ENCODE measurements at places on chromosomes 2 and 18.

DNA sequence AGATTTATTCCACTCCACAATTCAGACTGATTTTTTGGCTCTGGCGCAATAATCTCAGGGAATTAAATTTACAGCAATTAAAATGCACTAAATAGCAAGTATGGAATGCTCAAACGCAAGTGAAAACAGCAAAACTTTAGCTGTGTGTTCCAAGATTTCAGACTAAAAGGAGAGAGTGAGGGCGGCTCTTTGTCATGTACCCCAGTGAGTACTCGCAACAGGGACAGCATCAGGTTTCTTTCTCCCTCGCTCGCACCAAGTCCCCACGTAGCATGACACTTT is 1.1 kb downstream of the ROCK2 start:
- no peak for DNase-seq

DNA sequence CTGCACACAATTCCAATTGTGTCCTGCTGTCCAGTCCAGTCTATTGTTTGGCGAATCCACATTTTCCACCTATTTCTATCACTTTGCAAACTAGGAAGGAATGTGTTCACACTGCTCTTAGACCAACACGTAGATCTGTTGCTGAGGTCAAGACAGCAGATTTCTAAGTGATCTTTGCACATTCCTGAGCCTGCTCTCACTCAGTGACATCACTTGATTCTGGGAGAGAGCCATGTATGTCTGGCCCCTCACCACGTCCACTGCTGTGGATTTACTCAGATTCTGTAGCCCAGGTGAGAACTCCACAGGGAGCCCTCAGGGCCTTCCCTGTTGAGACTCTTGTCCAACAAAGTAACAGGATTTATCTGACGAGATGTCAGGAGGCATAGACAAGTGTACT is 317.2 kb downstream of the TSN start:
- no peak for DNase-seq

GRCh38 chr2:6423944-6424343 is 441.8 kb downstream of the CMPK2 start:
- DNase-seq = no peak

GRCh38 chr2:39188960-39189494 is 54.7 kb downstream of the CDKL4 start:
- DNase-seq = no peak

DNA sequence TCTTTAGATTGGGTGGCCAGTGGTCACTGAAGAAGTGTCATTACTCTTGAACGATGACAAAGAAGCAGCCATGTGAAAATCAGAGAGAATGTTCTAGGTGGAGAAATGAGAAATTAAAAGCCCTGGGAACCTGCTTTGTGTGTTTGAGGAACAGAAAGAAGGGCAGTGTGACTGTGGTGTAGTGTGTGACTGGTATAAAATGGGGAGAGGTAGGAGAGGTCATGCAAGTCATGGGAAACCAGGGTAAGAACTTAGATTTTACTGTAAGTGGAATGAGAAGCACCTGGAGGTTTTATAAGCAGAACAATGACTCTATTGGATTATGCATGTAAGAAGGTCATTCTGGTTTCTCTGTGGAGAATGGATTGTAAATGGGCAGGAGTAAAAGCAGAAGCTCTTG is 12.2 kb downstream of the ICOS start:
- no peak for DNase-seq

DNA sequence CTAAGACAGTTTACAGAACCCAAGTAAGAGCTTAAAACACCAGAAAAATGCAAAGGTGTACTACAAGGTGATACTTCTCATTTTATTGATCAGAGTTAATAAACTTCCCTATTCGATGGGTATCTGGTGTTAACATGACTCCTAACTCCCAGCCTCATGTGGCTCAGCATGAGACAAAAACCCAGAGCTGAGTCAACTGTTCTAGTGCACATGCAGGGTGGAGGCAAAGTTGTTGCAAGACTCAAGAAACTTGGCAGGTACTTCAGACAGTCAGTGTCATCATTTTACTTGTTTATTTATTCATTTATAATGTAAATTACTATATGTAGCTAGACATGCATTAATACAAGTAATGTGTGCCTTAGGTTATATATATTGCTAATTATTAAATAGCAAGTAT is 216.6 kb upstream of the DSEL start:
- DNase-seq = no peak

- no peak for DNase-seq
Measured at GRCh38 chr2:43269706-43270105, 43.3 kb upstream of the ZFP36L2 start.

- DNase-seq = no peak
Measured at GRCh38 chr18:741931-742512, 29.6 kb upstream of the ENOSF1 start.

DNA sequence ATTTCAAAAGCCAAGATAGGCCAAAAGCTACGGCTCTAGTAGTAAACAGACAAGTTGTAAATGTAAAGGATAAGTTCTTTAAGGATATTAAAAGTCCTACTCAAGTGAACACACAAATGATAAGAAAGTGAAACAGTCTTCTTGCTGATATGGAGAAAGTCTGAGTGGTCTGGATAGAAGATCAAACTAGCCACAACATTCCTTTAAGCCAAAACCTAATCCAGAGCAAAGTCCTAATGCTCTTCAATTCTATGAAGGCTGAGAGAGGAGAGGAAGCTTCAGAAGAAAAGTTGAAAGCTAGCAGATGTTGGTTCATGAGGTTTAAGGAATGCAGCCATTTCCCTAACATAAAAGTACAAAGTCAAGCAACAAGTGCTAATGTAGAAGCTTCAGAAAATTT is 111.7 kb upstream of the ZEB2 start:
- DNase-seq = no peak

GRCh38 chr18:79873449-79874110 is 75.8 kb downstream of the KCNG2 start:
- no peak for DNase-seq

DNA sequence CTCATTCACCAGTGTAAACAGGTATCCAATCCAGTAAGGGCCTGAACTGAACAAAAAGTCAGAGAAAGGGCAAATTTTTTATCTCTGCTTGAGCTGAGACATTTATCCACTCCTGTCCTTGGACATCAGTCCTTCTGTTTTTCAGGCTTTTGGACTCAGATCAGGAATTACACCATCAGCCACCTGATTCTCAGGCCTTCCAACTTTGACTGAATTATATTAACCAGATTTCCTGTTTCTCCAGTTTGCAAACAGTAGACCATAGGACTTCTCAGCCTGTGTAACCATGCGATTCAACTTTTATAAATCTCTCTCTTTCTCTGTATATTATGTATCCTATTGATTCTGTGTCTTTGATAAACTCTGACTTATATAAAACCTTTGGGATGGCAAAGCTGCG is 289.3 kb upstream of the CDH2 start:
- no peak for DNase-seq

GRCh38 chr2:164523009-164523408 is 98.3 kb downstream of the GRB14 start:
- no peak for DNase-seq

GRCh38 chr2:168089200-168089599 is 158.2 kb downstream of the STK39 start:
- no peak for DNase-seq

All from DMS153 (cell line).